ENCODE measurements at places on chromosomes 7 and 10.

DNA sequence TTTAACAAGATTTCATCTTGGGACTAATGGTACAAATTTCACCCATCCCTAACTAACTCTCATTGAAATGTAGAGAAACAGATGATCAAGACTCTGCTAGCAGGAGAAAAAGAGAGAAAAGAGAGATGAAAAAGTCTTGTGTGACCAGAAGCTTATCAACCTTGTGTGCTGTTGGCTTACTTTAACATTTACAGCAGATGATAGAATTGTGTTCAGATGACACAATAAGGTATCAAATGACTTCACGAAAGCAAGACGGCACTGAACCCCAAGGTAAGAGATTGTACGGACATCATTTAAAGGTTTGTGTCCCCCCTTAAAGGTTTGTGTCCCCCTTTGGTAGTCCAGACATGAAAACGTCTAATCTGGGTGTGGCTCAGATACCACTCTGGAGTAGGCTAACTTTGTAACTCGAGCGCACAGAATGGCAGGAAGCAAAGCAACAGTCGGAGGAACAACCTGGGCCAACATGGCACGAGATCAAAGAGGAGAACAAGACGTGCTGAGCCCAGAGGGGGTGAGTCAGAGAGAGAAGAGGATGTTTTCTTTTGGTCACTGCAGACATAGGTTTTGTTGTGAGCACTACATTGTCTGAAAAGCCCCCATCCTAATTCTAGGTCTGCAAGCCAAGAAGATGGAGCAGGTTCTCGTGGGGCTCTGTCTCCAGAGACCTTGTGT lies 10.4 kb upstream of the LMBR1 start:
- DNase-seq: peak; percentile 40

- DNase-seq: no peak
Observed at GRCh38 chr10:11170993-11171851, 153.6 kb downstream of the CELF2 start.

DNA sequence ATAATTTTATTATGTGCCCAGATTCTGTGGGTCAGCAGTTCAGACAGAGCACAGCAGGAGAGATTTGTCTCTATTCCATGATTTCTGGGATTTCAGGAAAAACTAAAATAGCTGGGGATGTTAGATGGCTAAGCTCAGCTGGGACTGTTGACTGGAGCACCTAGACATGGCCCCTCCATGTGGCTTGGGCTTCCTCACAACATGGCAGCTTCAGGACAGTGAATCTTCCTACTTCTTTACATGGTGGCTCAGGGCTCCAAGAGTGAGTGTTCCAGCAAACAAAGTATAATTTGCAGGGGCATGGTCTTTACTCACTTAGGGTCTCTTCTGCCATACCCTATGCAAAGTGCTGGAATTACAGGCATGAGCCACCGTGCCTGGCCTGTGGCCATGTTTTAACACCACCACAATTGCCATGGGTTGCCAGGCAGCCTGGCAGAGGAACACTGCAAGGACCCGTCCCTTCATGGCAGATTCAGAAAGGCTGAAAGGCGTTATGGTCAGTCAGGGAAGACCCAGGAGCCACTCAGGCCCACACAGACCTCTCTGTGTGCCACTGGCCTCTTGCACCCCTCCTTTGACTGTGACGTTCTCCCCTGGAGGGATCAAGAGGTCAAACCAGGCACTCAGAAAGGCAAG lies 50.8 kb upstream of the ZMIZ1 start:
- no peak for DNase-seq

- no peak for DNase-seq
Observed at GRCh38 chr7:133575726-133576440, 323.0 kb downstream of the EXOC4 start.

GRCh38 chr7:114889646-114890285 lies 32.1 kb upstream of the MDFIC start:
- DNase-seq: peak; percentile 2
